ENCODE measurements at places on chromosomes 13 and 19.

GRCh38 chr13:110443622-110444225 is 117.8 kb downstream of the RAB20 start:
- no peak for DNase-seq

- no peak for DNase-seq
These were observed 237.6 kb downstream of the LACC1 start for GRCh38 chr13:44117351-44117750.

DNA sequence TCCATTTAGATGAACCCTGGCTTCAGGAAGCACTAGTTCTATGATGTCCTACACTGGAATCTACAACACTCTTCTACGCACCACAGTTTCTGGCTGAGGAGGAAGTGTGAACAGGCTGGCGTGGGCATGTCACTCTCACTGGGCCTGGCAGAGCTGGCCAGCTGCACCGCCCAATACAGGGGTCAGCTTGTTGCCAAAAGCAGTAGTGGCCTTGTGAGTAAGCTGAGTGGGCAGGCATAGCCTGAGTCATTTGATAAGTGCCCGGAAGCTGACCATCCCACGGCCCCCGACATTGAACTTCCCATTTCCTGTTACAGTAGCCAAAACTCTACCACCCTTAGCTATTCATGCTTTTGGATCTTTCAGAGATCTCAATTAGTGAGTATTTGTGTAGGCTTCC is 240.9 kb upstream of the SERP2 start:
- no peak for DNase-seq

GRCh38 chr13:71704656-71705055 is 162.3 kb downstream of the DACH1 start:
- no peak for DNase-seq

DNA sequence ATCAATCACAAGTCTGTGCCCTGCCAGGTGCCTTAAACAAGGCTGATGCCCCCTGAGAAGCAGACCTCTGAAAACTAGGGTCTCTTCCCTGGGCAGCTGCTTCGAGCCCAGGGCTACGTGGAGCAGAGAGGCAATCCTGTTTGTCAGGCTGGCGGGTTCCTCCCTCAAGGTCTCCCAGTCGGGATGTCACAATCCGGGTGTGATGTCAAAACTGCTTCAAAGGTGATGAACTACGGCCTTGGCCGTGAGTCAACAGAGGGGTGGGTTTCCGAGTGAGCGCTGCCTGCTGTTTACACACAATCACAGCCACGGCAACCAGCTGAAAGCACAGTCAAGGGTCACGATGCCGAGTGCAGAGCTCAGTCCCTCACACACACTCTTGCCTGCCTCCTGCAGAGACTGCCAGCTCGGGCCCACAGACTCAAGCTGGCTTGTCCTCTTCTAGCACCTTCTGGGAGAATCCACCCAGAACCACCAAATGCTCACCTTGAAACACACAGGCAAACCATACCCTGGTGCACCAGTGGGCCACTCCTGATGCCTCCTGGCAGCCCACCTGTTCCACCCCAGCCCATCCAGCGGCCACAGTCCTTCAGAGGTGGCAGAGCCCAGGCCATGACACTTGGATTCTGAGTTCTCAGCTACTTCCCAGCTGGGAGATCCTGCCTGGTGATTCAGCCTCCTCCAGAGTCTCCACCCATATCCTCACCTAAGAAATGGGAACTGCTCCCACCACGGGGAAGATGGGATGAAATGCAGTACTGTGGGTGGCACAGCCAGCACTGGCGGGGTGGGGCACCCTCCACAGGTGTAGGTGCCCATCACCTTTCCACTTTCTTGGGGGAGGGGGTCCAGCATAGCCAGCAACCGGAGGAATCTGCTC is 6.8 kb downstream of the ELL start:
- no peak for DNase-seq

- peak; percentile 99 for DNase-seq
These were observed 19.2 kb downstream of the RYR1 start for GRCh38 chr19:38452430-38453366.

DNA sequence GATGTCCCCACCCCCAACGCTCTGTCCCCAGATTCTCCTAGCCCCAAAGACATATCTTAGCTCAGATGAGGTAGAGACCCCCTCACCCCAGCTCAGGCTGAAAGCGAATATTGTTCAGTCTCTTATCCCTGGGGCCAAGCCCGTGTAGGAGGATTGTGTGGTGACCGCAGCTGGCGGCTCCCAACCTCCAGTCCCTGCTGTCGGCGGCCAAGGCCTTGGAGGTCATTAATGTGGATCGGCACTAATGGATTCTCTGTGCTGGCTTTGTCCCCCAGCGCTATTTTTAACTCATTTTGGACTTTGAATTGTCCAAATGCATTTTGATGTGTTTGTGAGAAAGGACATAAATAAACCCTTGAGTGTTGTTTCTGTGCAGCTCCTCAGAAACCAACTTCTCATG is 124.2 kb downstream of the UQCRFS1 start:
- no peak for DNase-seq

- DNase-seq = peak; percentile 47
These were observed 10.7 kb downstream of the ANO8 start for GRCh38 chr19:17323964-17324332.

DNA sequence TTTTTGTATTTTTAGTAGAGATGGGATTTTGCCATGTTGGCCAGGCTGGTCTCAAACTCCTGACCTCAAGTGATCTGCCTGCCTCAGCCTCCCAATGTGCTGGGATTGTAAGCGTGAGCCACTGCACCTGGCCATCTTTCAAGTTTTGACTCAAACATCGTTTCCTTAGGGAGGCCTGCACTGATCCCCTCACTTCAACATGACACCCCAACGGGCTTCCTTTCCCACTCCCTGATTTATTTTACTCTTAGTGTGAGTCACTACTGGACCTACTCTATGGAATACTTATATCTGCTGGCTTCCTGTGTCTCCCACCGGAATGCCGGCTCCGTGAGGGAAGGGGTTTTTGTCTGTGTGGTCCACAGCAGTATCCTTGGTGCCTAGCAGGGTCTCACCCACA is 4.5 kb upstream of the ADAMTS10 start:
- no peak for DNase-seq

DNA sequence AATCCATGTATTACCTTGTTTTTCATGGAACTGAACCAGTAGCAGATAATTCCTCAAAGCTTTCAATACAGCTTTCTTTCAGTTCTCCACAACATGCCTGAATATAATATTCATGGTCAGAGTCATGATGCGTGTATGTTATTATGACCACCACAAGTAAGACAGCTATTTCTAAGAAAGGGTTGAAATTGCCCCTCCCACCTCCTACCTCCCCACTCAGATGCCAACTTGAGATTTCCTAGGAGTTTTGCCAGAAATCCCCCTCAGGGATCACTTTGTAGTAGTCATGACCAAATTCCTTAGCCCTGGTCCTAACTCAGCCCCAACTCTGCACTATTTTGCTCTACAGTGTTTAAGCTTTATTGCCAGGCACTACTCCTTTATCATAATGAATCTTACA is 69.9 kb upstream of the RAP2A start:
- no peak for DNase-seq

GRCh38 chr13:20332361-20333096 is 100.4 kb upstream of the GJB6 start:
- no peak for DNase-seq

DNA sequence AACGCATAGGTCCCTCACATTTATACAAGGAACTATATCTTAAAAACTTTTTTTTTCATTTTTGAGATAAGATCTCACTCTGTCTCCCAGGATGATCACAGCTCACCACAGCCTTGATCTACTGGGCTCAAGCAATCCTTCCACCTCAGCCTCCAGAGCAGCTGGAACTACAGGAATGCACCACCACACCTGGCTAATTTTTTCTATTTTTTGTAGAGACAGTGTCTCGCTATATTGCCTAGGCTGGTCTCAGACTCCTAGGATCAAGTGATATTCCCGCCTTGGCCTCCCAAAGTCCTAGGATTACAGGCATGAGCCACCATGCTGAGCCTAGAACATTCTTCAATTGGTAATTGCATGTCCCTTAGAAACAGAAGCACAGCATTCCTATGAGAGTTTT is 41.7 kb downstream of the RCBTB1 start:
- no peak for DNase-seq

GRCh38 chr13:20159646-20160305 is 1.1 kb downstream of the GJA3 start:
- DNase-seq = peak; percentile 5

DNA sequence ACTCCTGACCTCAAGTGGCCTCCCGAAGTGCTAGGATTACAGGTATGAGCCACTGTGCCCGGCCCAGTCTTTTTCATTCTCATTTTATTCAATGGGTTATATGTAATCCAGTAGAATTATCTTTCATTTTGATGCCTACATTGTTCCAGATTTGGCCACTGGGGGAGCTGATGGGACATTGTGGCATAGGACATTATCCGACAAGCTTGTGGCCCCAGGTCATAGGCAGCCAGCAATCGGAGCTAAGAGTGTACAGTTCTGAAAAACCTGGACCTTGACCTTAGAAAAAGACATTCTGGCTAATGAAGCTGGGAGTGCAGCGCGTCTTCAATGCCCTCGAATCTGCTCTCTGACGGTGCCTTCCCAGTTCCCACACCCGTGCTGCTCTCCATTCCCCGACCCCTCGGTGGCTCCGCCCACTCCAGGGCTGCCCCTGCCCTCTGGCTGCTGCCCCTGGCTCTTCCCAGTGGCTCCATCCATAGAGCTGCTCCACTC is 108.7 kb downstream of the TEX29 start:
- DNase-seq = peak; percentile 89

- DNase-seq = no peak
These were observed 13.1 kb upstream of the TICAM1 start for GRCh38 chr19:4844348-4845179.

GRCh38 chr19:9991425-9992191 is 18.7 kb downstream of the COL5A3 start:
- DNase-seq = no peak

DNA sequence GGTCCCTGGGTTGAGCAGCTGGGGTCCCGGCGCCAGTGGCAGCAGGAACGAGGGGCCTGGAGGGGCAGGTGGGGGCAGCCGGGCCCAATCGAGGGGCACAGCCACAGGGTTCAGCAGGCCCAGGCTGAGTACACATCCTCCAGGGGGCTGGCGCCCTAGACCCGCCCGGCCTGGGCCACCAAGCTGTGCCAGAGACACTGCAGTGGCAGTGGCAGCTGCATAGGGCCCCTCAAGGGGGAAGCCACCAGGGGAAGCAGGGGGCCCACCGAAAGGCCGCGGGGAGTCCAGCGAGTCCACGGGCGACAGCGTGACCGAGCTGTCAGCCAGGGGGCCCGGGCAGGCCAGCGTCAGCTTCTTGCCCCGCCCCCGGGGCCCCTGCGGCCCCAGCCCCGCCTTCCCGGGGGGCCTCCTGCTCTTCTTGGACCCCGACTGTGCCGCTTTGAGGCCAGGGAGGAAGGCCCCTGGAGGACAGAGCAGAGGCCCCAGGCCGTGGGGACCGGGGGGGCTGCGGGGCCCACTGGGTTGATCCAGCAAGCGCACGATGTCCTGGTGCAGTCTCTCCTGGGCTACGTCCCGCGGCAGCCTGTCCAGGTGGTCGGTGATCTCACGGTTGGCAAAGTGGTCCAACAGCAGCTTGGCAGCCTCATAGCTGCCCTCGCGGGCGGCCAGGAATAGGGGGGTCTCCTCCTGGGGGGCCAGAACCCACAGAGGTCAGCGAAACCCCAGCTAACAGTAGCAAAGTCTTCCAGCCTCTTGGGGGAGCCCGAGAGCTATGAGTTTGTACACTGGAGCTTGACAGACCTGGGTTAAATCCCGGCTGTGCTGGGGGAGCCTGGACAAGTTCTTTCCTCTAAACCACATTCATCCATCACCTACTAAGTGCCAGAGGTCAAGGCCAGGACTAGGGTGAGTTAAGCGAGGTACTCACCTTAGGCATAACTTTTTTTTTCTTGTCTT is 39.5 kb downstream of the NOTCH3 start:
- no peak for DNase-seq

DNA sequence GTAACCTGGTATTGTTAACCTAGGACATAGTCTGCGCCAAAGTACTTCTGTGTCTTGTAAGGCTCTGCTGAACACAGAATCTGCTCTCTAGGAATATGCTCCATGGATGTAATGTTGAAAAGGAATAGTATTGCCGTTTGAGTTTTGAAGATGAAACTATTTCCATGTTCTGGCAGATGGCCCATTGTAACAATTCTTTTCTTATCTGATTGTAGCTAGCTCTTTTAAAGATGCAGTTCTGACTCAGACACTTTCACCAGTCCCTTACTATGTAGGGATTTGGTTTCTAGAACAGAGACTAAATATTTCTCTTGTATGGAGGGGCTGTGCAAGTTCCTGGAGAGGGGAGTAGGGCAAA is 185.6 kb downstream of the MTUS2 start:
- DNase-seq = no peak

DNA sequence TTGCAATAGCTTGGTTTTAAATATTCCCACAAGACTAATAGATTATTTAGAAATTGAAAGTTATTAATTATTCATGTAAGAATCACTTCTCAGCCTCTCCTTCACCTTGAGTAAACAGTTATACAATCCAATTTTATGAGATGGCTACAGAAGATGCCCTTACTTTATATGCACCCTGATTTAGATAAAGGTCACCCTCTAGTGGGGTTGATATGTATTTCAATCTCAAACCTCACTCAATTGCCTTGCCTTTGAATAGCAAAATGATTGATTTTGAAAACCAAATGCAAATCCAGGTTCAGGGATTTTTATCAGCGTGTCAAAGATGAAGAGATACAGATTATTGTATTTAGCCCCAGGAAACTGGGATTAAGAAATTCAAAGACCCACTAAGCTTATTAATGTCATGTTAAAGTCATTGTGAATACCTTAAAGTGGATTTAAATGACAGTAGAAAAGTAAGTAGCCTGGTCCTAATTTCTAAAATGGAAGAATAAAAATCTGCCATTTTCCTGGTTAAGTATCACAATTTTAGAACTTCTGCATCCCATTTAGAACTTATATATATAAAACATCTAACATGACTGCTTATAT is 305.1 kb downstream of the ITGBL1 start:
- no peak for DNase-seq
